ENCODE measurements at places on chromosomes 6 and 20.
A peak's percentile ranks its signal among the peaks of the same experiment; 100 is the strongest.

- peak; percentile 43 for DNase-seq
Observed at GRCh38 chr20:34415079-34415478, 52.0 kb downstream of the ITCH start.

DNA sequence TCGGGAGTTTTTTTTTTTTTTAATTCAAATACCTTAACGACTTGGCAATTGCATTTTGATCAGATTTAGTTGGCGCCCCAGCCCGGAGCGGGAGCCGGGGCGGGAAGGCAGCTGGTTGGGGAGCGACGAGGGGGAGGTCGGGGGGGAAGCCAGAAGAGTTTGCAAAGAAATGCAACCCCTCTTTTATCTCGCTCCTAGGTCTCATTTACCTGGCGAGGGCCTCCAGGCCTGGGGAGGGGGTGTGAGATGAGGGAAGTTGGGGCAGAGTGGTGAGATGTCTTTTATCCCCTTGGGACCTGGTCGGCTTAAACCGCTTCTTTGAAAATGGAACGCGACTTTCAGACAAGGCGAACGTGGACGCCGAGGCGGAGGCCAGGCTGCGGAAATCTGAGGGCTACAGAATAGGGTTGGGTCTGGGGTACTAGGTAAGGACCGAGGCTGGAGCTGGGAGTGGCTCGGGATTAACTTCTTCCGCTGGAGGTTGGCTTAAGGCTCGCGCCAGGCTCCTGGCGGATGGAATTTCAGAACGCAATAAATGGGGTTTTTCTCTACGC lies 40.3 kb downstream of the NCR2 start:
- DNase-seq, result no peak

DNA sequence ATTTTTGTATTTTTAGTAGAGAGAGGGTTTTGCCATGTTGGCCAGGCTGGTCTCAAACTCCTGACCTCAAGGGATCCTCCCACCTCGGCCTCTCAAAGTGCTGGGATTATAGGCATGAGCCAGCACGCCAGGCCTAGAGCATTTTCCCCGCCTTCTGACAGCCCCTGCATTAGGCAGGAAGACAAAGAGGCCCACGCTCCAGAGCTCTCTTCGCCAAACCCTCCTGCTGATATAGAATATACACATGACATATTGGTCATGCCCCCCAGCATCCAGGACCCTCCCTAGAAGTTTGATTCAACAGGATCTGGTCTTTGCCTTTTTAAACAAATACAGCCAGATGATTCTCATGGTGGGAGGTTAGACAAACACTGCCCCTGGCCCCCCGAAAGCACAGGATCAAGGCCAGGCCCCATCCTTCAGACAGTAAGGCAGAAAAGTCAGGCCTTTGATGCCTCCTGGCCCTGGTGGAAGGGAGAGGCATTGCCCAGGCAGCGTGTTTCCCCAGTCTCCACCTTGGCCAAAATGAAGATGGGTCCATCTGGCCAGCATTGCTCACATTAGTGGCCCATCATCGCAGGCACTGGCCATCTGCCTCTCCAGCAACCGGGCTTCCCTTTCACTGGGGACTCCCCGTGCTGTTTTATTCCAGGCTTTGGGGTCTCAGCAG lies 4.4 kb downstream of the SULF2 start:
- no peak for DNase-seq

- no peak for DNase-seq
Observed at GRCh38 chr6:149250951-149251350, 66.6 kb upstream of the TAB2 start.

DNA sequence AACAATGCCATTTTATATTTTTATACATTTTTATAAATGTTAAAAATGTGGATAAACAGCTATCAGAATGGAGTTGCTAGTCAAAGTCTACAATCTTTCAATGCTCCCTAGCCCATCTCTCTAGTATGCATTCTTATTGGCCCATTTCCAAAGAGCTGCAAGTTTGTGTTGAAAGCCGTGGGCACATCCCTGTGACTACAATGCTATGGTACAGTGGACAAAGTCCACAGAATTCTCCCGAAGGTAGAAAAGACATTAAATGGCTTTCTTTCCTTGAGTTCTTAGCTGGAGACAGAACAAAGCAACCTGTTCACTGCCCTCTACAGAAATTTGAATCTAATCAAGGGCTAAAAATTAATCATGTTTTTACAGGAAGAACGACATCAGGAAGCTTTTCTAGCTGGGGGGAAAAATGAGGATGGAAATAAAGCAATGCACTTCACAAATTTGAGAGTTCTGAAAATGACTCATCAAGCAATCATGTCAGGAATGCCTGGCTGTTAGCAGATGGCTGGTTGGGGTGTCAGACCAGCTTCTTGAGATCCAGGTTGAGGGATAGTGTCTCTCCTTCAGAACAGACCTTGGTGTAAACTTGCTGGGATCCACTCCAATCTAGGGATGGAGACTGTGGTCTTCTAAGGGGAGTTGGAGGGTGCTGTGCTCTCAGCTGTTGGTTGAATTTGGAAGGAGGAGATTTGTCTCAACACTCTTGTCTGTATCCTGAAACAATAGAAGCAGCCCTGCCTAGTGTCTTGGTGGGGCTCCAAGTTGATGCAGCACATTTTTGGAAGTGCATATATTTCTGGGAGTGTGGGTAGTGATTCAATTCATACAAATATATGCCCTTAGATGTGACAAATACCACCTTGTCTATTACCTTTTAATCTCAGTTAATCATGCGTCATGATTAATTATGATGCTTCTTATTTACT lies 143.4 kb upstream of the PHACTR1 start:
- DNase-seq, result no peak

GRCh38 chr6:163386329-163386908 lies 28.1 kb upstream of the QKI start:
- no peak for DNase-seq

- DNase-seq, result no peak
Observed at GRCh38 chr6:25883991-25884390, 9.9 kb upstream of the SLC17A3 start.

DNA sequence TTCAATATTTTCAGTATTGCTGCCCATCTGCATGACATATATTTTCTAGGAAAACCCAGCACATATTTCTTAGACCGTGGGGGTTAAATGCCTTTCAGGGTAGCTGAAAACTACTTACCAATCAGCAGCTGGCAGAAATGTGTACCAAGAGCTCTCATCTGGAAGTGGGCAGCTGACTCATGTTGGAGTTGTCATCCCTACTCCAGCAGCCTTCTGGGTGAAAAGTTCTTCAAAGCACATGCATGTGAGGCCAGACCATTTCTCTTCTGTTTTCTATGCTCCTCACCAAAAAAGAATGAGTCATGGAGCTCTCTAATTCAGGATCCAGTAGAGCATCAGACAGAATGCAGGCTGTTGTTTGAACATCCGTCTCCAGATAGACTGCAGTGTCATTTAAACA lies 135.5 kb downstream of the PAX1 start:
- DNase-seq, result no peak

- no peak for DNase-seq
Observed at GRCh38 chr20:17479063-17479657, 52.0 kb downstream of the BFSP1 start.

DNA sequence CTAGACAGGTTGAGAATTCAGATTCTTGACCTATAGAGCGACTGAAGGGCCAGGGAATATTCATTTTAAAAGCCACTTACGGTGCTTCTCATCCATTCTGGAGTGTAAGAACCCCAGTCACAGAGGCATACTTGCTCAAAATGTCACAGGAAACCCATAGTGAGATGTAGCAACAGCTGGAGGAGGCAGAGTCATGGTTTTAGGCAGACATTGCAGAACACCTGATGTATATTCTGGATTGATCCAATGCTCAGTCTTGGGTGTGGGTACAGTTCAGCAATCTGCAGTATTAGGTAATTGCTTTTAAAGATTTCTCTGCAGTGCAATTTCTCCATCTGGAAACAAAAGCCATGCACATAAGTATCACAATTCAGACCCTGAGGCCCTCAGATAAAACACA lies 137.4 kb upstream of the SLC22A23 start:
- no peak for DNase-seq

DNA sequence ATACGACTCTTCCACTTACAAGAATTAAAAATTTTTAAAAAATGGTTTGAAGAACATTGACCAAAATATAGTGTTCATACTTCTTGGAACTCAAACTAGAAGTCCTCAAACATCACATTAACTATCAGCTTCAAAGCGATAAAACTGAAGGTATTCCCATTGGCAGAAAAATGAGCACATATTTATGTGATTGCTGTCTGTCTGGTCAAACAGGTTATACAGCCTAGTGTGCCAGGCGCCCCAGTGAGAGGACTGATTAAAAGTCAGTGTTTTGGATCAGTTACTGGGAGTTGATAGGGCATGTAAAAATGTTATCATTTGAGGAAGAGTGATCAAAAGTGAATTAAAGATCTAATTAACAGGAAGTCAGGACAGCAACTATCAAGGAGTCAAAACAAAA lies 738.8 kb downstream of the HDGFL1 start:
- DNase-seq, result no peak
